ENCODE measurements at places on chromosomes 6 and 20.
A peak's percentile ranks its signal among the peaks of the same experiment; 100 is the strongest.

DNA sequence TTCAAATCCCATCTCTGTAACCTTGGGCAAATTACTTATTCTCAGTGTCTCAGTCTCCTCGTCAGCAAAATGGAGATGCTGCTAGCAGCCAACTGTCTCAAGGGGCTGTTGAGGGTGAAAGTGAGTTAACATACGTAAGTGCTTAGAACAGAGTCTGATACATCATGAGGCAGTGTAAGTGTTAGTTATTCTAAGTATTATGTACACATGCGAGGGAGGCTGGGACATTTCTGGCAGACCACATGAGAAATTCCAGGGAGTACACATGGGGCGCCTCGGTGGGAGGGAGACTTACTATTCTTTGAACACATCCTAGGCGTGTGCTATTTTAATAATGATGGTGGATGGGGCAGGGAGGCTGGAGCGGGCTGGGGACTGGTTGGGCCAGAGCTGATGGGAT lies 99.1 kb downstream of the DLGAP4 start:
- DNase-seq = no peak

DNA sequence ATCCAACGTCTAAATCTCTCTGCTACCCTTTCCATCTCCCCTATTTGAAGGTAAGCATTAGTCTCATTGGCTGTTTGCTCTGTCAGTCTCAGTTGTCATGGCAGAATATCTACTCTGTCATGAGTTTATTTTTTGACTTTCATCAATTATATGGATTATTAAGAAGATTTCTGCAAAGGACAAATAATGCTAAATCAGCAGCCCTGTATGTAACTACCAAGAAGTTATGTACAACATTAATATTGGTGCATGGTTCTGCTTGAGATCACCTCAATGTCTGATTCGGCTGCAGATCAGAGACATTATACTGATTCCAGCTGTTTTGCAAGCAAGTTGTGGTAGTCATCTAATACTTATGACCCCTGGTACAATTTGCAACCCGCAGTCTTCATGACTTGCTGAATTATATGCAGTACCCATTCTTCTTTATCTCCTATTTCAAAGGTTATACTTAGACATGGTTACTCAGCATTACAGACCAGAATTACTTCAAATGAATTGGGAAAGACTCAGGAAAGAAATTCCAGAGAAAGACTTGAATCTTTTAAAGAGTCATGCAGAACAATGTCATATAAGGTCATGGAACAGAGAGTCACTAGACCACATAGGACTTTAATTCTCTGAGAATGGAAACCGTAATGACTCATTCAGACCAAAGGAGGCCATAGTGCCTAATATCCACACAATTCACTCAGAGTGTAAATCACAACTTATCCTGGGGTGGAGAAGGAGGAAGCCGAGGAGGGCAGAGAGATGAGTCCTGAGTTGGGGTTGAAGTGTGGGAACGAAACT lies 201.4 kb downstream of the IBTK start:
- DNase-seq = peak; percentile 29

- DNase-seq = no peak
Observed at GRCh38 chr20:17504066-17504897, 26.9 kb downstream of the BFSP1 start.

DNA sequence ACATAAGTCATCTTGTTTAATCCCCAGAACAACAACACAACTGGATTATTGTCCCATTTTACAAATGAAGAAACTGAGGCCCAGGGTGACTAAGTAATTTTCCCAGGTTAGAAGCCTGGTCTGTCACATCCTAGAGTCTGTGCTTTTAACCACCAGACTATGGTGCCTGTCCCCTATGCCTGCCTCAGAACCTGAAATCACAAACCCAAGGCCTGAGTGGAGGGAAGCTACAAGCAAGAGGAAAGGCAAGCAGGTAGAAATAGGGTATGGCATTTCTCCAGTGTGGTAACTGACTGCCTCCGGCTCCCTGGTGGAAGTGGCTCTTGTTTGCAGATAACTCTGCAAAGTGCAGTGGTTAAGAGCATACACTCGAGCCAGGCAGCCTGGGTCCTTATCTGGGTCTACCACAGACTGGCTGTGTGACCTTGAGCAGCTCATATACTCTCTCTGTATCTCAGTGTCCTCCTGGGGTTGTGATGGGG lies 2.5 kb downstream of the TMEM63B start:
- DNase-seq = no peak

DNA sequence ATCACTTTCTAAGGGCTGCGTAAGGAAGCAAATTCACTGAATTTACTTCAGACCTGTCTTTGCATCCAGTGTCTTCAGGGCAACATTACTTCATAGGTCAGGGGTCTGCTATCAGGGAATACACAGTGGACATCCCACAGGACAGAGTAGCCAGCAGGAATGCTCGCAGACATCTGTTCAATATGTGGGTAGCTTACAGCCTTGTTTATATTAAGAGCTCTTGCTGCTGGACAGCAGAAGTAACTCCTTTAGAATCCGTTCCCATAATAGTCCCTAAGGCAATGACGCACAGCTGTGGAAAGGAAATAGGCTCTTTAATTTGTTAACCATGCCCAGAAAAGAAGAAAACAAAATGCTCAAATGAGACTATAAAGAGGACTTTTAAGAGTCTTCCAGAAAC lies 198.7 kb downstream of the MOXD1 start:
- DNase-seq = no peak

DNA sequence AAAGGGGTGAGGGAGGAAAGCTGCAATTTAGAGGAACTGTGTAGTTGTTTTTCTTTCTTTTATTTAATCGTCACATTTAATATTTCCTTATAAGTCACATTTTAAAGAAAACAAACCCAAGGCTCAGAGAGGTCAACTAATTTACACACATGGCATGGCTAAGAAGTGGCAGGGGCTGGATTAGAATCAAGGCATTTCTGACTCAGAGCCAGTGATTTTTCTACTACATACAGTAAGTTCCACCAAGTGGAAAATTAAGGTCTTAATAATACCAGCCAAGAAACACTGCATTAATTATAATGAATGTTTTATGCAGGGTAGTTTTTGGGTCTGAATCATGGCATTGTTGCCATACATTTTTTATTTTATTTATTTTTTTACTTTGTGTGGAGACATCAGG lies 607.7 kb upstream of the CITED2 start:
- DNase-seq = no peak

DNA sequence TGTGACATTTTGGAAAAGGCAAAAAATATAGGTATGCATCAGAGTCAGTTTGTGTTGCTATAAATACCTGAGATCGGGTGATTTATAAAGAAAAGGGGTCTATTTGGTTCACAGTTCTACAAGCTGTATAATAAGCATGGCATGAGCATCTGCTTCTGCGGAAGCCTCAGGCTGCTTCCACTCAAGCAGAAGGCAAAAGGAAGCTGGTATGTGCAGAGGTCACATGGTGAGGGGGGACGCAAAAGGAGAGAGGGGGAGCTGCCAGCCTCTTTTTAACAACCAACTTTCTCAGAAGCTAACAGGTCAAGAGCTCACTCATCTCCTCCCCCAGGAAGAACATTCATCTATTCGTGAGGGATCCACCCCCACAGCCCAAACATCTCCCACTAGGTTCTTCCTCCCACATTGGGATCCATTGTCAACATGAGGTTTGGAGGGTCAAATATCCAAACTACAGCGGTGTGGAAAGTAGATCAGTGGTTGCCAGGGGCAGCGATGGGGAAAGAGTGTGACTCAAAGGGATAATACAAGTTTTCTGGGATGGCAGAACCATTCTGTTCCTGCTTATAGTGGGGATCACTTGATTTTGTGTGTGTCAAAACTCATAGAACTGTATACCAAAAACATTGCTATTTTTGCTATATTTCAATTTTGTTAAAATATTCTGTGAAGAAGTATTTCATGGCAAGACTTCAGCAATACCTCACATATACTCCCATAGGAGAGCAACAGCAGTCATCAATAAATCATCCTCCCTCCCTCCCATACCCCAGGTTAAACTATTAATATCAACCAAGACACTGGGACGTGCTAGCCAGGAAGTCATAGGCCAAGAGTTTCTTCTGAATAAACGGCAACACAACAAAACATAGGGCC lies 9.9 kb upstream of the FAM50B start:
- DNase-seq = no peak

GRCh38 chr6:79064635-79065034 lies 13.4 kb downstream of the PHIP start:
- no peak for DNase-seq

DNA sequence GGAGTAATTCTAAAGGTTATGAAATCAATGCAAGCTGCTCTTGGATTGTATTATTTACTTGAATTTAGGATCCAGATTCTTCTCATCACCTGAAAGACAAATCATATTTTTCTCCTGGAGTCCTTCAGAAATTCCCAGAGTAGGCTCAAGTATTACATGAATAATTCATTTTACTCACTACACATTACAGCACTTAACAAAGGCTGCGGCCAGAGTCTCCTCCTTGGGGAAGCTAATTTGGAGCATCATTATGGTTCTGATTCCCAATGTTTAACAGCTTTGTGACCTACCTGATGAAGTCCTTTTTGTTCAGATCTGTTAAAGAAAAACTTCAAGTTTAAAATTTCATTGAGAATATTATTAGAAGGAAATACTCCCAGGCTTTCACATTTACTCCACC lies 28.7 kb downstream of the GRIK2 start:
- DNase-seq = no peak

Measured in astrocyte of the cerebellum (primary cell).